Pulmonary artery endothelial cell (primary cell): ENCODE measurements at places on chromosomes 2 and 18.

DNA sequence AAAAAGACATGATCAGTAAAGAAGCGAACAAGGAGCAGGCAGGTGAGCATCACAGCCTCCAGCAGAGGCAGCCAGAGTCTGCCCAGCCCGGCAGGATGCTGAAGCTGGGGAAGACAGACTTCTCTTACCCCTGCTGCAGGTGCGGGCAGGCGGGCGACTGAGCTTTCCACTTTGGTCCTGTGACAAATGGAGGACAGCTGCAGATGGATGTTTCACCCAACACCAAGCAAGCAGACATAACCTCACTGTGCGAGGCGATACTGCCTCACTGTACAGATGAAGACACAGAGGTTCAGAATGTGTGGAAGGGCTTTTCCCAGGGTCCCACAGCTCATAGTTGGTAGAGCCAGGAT is 251.0 kb downstream of the AFF3 start:
- no peak for DNase-seq

GRCh38 chr18:32026491-32027086 is 8.0 kb downstream of the RNF125 start:
- DNase-seq = no peak

- DNase-seq = no peak
Observed at GRCh38 chr2:172461591-172462372, 34.4 kb downstream of the ITGA6 start.

DNA sequence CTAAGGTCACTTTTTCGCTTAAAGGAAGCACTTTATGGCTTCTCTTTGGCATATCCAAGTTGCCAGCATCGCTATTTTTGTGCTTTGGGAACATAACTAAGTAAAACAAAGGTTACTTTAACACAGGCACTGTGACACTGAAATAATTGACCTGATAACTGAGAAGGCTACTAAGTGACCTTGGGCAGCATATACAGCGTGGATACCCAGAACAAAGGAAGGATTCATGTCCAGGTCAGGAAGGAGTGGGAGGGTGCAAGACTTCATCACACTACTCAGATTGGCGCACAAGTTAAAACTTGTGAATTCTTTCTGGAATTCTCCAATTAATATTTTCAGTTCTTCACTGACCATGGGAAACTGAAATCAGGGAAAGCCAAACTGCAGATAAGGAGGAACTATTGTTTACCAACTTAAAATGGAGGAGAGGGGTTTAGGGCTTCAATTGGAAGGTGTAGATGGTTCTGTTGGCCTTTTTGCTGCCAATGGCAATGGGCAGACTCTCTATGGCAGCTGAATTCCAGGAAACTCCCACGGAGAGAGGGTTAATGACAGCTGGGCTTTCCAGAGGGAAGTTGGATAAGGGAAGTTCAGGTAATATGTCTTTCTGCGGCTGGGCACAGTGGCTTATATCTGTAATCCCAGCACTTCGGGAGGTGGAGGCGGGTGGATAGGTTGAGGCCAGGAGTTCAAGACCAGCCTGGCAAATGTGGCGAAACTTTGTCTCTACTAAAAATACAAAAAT is 45.3 kb downstream of the COMMD1 start:
- no peak for DNase-seq

- no peak for DNase-seq
Observed at GRCh38 chr2:173984866-173985604, 19.9 kb upstream of the SP3 start.
